ENCODE measurements at places on chromosomes 3 and 15.

DNA sequence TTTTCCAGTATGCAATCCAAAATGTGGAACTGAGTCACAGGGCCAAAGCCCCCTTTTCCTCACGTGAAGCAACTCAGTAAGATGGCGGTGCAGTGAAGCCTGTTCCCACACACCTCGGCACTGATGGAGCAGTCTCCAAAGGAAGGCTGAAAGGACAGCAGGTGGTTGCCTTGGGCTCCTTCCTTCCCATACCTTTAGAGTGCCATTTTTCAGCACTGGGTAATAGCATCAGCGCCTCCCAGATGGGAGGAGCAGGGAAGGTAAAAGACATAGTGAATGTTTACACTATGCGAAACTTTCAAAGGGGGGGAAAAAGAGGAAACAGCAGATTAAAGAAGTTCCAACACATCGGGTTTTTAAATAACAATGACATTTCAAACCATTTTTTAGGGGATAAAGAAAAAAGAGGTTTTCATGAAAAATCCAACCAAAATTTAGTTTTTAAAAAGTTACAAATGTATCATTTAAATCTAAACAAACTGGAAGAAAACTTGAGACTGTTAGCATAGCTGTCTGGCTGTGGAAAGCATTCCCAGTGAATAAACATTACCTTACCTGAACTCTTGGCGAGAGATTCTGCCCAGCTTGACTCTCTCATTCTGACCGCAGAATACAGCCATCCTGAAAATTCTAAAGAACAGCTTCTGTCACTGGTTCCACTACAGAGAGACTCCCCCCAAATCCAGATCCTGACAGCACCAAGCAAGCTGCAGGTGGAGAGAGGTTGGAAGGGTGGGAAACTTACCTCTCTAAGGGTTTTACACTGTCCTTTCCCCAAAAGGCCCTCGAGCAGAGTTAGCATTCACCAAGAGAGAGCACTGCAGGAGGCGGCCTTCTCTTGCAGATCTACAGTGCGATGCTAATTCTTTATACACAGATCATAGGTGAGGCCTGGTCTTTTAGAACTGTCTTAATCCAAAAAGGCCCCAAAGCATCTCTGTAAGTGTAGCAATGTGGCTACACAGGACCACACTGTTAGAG is 32.6 kb downstream of the ABCC5 start:
- DNase-seq: no peak

DNA sequence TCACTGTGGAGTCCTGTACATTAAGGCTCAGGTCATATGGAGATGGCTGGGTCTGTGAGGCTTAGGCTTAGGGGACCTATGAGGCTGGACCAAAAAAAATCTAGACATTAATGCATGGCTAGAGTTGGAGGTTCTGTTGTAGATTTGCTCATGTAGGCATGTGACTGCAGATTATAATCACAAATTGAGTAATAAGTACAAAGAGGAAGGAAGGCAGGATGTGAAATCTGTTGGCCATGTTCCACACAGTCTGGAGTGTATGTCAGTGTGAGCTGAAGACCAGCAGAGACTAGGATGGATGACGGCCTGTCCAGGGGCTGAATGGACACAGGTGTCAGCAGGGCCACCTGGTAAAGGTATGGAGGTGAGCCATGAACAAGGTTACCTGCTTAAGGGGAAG is at the start of gene ST3GAL6:
Gene ST3GAL6 (plus strand): TSS at position 265 of the 400 bp plus-strand sequence. CDS start 5,101 bp downstream, outside the sequence.
- DNase-seq: no peak

DNA sequence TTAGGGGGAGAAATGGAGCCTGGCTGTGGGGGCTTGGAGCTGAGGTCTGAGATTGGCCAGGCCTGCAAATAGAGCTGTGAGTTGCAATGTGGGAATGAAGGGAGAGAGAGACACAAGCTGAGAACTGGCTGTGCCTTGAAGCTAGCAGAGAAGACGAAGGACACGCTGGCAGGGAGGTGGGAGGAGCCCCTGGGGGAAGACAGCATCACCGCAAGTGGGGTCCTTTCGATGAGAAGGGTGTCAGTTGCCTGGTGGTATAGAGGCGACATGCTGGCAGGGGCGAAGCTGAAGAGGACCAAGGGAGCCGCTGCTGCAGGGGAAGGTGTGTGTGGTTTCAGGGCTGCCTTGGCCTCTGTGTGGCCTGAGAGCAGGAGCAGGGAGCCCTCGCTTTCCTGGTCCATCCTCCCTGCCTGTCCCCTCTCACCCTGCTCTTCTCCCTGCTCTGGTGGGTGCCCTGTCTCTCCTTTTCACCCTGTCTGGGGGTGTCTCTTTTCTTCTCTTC is 5.5 kb downstream of the RHCG start:
- no peak for DNase-seq

DNA sequence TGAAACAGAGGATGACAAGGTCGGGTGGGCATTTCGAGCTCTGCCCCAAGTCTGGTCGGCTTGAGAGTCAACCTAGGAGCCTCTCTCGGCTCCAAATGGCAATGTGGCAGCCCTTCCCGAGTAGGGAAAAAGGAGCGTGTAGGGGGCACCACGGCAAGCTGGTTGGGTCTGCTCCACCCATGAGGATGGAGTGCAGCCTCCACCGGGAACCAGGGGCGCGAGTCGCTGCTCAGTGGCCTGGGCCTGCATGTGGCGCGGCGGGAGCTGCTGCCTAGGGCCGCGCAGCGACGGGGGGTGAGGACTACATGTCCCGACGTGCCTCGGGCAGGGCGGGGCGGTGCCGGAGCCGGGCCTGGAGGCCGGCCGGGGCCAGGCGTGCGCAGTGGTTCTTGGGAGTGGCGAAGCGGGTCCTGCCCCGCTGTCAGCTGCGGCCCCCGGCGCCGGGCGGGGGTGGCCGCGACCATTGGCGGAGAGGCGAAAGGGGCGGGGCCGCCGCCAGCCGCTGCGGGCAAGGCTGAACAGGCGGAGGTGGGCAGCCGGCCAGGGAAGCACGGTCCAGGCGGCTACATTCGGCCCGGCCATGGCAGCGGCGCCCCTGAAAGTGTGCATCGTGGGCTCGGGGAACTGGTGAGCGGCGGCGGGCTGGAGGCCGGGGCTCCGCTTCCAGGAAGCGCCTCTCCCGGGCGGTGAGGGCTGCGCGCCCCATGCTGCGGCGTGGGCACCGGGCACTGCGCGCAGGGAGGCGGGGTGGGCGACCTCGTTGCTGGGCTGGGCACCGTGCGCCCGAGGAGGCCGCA is at the start of gene GPD1L:
Gene GPD1L (plus strand): TSS at position 489 of the 797 bp plus-strand sequence. CDS start 92 bp downstream, at position 581.
- DNase-seq: peak; percentile 93

DNA sequence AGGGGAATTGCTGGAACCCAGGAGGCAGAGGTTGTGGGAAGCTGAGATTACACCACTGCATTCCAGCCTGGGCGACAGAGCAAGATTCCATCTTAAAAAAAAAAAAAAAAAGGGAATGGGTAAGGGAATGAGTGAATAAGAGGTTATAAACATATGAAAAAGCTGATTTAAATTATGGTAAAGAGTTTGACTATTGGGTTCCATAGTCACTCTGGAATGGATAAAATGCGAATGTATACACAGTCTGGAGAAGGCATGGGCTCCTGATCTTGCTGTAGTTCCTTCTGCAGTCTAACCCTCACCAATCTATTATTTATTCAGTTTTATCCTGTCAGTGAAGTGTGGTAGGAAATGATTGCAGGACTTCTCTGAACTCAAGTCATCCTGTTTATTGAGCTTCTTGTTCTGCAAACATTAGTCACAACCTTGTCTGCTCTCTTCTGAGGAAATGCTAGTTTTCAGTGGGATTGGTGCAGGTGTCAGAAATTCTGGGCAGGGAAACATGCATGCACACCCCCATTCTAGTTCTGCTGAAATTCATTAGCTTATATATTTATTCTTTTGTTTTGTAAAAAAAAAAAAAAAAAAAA is 190.9 kb upstream of the CFAP20DC start:
- peak; percentile 27 for DNase-seq

DNA sequence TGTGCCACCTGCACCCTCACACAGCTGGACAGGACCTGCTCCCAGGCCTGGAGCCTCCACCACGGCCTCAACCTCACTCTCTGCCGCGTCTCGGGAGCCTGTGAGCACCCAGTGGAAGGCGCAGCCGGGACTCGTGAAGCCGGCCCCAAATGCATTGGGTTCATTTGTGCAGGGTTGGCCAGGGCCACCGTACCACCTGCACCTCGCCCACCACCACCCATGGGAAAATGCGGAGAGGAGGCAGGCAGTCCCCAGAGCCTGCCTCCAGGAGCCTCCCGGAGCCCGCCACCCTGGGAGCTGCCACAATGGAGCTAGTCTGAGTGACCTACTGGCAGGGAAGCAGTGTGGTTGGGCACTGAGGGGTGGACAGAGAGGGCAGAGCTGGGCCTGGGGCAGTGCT is 62.5 kb upstream of the HRH1 start:
- no peak for DNase-seq

- peak; percentile 29 for DNase-seq
Observed at GRCh38 chr15:34682674-34683073, 72.1 kb downstream of the GJD2 start.

Measured in NCI-H226 (cell line).